Activated CD4-positive, alpha-beta T cell treated with anti-CD3 and anti-CD28 coated beads for 1 hour (primary cell): ENCODE measurements at places on chromosomes 1 and 21.
A peak's percentile ranks its signal among the peaks of the same experiment; 100 is the strongest.

- peak; percentile 69 for DNase-seq
Measured at GRCh38 chr1:67561704-67562113, 123.3 kb upstream of the GADD45A start.

- no peak for DNase-seq
Measured at GRCh38 chr1:174535207-174535606, 87.4 kb downstream of the GPR52 start.

GRCh38 chr1:113975211-113975895 is 3.9 kb upstream of the OLFML3 start:
- DNase-seq = no peak

GRCh38 chr1:20119347-20119746 is at the start of gene PLA2G2D:
Gene PLA2G2D (minus strand): TSS chr1:20119536. CDS start chr1:20119498, 38 bp downstream.
- no peak for DNase-seq

DNA sequence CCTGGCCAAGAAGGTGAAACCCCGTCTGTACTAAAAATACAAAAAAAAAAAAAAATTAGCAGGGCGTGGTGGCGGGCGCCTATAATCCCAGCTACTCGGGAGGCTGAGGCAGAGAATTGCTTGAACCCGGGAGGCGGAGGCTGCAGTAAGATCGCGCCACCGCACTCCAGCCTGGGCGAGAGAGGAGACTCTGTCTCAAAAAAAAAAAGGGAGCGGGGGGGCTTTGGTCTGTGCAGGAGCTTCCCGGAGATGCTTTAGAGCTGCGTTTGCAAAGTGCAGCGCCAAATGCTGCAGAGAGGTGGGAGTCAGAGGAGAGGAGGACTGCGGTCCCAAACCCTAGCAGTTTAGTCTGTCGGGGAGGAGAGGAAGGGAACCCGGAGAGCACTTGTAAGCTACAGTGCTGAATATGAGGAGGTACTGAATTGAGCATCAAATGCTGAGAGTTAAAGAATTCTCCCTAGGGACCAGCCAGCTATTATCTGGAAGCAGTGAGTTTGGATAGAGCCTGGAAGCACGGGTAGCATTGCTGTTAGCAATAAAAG is 569 bp downstream of the FALEC start:
- no peak for DNase-seq

GRCh38 chr1:203320591-203321272 is 15.4 kb downstream of the BTG2 start:
- DNase-seq = peak; percentile 49

DNA sequence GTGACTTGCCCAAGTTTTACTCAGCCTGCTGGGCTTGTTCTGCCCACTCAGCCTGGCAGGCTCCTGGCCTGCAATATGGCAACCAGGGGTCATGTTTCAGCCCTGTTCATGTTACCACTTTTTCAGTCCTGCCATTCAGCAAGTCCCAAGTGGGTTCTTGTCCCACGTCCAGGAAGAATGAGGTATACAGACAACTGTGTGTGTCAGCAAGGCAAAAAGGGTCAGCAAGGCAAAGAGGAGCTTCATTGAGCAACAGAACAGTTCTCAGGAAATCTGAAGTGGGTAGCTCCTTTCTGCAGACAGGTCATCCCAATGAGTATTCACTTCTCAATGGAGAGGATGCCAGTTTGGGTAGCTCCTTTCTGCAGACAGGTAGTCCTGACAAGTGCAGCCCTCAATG is 1233.3 kb upstream of the B3GALT2 start:
- no peak for DNase-seq

GRCh38 chr1:109065137-109065536 is 10.7 kb downstream of the TAF13 start:
- no peak for DNase-seq

- no peak for DNase-seq
Measured at GRCh38 chr1:51328279-51328678, 2.1 kb downstream of the TTC39A start.

- no peak for DNase-seq
Measured at GRCh38 chr1:235767795-235768194, 98.9 kb downstream of the LYST start.

DNA sequence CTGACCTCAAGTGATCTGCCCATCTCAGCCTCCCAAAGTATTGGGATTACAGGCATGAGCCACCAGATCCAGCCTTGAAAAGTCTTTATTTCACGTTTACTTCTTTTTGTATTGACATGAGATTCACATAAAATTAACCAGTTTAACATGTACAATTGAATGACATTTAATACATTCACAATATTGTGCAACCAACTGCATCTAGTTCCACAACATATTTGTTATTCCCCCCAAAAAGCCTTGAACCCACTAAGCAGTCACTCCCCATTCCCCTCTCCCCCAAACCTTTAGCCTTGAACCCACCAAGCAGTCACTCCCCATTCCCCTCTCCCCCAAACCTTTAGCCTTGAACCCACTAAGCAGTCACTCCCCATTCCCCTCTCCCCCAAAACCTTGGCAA is 62.0 kb downstream of the ACBD6 start:
- DNase-seq = no peak
